MG63 (cell line): ENCODE measurements at places on chromosomes 4 and X. TPM values are rescaled to one million over a fixed set of nuclear protein-coding genes. Genes with fewer than 3 reads are reported as not detected.

Gene FAT1
- total RNA-seq, result 6.4 and 10.6 TPM in 2 replicates

DNA sequence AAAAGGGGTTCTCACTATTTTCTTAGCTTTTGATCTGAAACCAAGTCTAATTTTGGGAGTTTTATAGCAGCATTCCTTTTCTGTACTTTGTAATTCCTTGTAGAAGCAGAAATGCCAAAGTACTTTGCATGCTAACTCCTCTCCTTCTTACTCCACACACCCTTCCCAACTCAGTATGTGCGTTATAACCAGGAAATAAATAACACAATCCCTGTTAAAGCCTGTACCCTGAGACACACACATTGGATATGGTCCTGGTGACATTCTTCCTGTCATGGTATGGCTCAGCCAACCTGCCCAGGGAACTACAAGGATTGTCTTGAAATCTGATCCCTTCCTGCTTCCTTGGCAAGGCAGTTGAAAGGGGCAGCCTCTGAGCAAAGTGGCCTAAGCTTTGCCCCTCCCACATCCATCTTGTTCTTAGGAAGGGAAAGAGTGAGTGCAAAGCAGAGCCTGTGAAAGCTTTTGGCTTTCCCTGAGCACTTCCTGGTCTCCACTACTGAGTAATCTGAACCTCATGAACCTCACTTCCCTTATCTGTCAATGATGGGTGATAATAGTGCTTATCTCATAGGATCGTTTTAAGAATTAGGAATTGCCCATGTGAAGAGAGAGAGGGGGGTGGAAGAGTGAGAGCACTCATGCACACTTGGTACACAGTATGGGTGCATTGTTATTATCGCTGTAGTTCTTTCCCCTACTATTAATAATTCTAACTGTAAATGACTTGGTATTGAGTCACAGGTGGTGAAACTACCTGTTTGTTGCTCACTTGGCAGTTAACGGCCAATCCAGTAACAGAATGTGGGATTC lies 109.3 kb downstream of the AFF2 start:
- no peak for DNase-seq

DNA sequence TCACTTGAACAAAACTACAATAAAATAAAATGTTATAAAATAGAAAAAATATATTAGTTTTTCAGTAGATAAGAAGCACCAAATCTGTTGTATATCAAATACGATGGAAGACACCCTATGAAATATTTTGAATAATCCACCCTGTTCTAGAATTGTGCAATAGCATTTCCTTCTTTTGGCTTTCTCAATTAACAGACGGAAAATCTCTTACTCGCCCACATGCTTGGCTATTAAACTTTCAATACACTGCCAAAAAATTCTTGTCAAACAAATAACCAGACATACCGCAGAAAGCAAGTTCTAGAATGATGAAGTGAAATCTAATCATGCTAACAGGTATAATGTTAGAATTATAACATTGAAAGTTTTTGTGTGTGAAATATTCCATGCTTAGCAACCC lies 671.6 kb upstream of the SLIT2 start:
- DNase-seq, result no peak

- DNase-seq, result no peak
Measured at GRCh38 chr4:17126321-17126966, 228.0 kb upstream of the LDB2 start.
